ENCODE measurements at places on chromosomes 7 and 10.

DNA sequence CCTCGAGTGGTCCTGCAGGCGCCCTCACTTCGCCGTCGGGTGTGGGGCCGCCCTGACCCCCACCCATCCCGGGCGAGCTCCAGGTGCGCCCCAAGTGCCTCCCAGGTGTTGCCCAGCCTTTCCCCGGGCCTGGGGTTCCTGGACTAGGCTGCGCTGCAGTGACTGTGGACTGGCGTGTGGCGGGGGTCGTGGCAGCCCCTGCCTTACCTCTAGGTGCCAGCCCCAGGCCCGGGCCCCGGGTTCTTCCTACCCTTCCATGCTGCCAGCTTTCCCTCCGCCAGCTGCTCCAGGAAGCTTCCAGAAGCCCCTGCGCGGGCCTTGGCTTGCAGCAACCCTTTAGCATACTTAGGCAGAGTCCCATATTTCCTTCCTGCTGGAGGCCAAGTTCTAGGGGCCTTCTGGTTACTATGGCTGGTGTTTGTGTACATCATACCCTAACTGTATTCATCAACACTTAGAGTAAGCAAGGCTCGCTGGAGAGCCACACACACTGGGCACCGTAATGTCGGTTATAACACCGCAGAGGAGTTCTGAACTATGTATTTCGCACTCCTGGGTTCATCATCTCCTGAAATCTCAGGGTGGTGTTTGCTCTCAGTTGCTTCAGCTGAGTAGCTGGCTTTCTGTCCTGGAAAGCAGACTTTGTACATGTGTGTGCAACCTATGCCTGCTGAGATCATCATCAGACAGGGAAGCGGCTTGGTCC is 471 bp downstream of the MGMT start:
- peaks cover 21% of the 10 kb centered on the region for H3K4me1 ChIP-seq
- peak overlapping the region; percentile 95 for H3K27ac ChIP-seq
- peak; percentile 48 for DNase-seq
- H3K27me3 ChIP-seq = no peaks in the 10 kb centered on the region

DNA sequence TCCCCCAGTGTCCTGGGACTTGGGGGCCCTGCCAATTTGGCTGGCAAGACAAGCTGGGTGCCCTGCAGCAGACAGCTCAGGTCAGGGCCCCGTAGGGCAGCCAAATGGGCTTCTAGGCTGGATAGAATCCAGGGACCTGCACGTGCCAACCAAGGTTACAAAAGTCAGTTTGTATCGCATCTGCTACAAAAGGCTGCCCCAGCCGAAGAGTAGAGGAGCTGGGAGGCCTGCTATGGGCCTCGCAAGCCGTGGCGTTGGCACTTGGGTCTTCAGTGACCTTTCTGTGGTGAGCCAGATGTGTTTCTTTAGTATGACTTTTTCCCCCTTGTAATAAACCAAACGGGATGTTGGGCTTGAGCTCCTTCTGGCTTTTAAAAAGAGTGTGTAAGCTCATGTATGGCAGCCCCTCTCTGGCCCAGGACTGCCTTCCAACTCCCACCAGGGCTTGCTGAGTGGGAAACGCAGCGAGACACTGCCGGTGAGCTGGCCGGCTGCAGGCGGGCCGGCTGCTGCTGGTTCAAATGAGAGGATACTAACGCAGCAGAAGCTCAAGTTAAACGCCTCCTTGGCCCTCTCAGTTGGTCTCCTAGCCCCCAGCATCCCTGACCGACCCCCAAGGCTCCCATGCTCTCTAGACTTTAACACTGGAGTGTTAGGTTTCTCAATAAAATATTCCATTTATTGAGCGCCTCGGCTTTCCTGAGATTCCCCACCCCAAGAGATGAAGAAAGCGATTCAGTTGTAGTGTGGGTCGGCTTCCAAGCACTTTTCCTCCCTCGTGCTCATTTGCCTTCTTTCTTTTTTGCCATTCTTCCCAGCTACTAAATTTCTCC is 3.1 kb upstream of the HOXA10 start:
- no peaks in the 10 kb centered on the region for H3K36me3 ChIP-seq
- H3K4me1 ChIP-seq = no peaks in the 10 kb centered on the region
- H3K4me3 ChIP-seq = no peak overlapping the region
- DNase-seq = no peak

- no peak overlapping the region for H3K27ac ChIP-seq
- H3K4me3 ChIP-seq = no peak overlapping the region
- H3K27me3 ChIP-seq = no peaks in the 10 kb centered on the region
Observed at GRCh38 chr7:5193880-5194279, 3.8 kb downstream of the WIPI2 start.

DNA sequence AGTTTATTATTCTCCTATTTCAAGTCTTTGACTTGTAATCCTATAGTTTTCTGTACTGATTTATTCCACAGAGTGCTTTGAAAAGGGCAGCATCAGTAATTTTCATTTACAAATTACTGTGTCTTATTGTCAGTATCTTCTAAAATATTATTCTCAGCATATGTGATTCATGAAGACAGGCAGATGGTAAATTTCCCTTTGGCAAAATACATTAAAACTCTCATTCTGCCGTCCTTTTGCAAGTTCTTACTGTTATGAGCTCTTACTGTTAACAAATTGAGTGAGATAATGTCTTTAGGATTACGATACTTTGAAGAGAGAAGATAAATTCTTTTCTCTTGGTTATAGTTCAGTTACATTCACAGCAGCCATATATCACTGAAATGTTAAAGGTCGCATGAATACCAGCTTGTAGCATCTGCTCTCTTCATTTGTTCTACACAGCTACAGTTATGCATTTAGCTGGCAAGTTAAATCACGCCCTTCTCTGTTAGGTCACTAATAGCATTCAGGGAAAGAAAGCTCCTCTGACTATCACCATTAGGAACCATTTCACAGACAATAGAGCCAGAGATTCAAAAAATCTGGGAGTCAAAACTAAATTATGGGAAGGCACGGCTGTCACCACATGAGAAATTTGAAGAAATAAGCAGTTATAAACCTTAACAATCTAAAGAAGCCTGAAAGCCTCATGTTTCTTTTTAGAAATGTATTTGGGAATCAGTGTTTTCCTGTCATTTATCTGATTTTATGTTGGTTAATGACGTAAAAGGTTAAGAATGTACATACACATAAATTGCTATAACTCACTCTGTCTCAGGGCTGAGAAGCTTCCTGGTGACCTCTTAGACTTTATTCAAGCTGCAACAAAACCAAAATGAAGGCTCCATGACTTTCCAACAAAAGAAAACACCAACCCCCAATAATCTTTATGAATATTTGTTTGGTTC is 109.6 kb upstream of the SP4 start:
- H3K36me3 ChIP-seq = no peaks in the 10 kb centered on the region
- no peaks in the 10 kb centered on the region for H3K4me1 ChIP-seq
- H3K27ac ChIP-seq = no peak overlapping the region
- H3K4me3 ChIP-seq = no peak overlapping the region
- no peaks in the 10 kb centered on the region for H3K27me3 ChIP-seq
- DNase-seq = no peak

- no peak for DNase-seq
- no peaks in the 10 kb centered on the region for H3K27me3 ChIP-seq
- H3K27ac ChIP-seq = no peak overlapping the region
- no peaks in the 10 kb centered on the region for H3K4me1 ChIP-seq
- no peaks in the 10 kb centered on the region for H3K36me3 ChIP-seq
Observed at GRCh38 chr10:11772575-11773288, 30.6 kb downstream of the ECHDC3 start.

DNA sequence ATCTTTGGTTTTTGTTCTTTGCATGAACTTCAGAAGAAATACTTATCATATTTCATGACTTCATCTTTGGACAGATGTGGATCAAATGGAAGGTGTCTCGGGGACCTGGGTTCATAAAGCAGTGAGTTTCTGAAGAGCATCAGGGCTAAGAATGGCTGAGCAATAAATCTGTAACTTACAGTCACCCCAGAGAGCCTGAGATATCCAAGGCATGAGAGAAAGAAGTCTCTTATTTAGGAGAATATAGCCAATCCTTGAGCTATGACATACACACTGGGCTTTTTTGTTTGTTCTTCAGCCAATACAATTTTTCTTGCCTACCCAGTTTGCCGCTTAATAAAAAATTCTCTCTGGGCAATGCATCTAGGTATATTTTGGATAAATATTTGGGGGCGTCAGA is 252.6 kb upstream of the INHBA start:
- H3K27ac ChIP-seq = no peak overlapping the region
- no peaks in the 10 kb centered on the region for H3K36me3 ChIP-seq
- H3K4me1 ChIP-seq = no peaks in the 10 kb centered on the region
- H3K4me3 ChIP-seq = no peak overlapping the region
- DNase-seq = no peak

DNA sequence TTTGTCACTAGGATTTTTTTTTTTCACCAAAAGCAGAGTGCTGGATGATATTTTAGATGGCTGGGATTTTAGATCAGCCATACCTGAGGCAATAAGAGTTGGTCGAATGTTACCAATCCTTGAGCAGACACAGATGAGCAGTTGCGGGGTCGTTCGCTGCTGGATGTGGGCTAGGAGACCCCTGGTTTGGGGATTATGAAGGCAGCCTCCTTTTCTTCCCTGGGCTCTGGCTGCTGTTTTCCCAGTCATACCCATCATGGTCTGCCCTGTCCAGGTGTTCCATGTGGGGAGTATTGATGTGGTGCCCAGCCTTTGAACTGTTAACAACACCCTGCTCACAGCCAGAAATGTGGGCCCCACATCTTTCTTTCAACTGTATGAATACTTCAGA is 5.0 kb downstream of the PTPRE start:
- H3K27ac ChIP-seq = no peak overlapping the region
- no peak for DNase-seq
- no peak overlapping the region for H3K4me3 ChIP-seq
- peaks cover 3% of the 10 kb centered on the region for H3K4me1 ChIP-seq
- H3K36me3 ChIP-seq = no peaks in the 10 kb centered on the region

GRCh38 chr7:84091318-84091717 is 103.3 kb downstream of the SEMA3A start:
- H3K27ac ChIP-seq = no peak overlapping the region
- DNase-seq = no peak
- no peaks in the 10 kb centered on the region for H3K4me1 ChIP-seq

DNA sequence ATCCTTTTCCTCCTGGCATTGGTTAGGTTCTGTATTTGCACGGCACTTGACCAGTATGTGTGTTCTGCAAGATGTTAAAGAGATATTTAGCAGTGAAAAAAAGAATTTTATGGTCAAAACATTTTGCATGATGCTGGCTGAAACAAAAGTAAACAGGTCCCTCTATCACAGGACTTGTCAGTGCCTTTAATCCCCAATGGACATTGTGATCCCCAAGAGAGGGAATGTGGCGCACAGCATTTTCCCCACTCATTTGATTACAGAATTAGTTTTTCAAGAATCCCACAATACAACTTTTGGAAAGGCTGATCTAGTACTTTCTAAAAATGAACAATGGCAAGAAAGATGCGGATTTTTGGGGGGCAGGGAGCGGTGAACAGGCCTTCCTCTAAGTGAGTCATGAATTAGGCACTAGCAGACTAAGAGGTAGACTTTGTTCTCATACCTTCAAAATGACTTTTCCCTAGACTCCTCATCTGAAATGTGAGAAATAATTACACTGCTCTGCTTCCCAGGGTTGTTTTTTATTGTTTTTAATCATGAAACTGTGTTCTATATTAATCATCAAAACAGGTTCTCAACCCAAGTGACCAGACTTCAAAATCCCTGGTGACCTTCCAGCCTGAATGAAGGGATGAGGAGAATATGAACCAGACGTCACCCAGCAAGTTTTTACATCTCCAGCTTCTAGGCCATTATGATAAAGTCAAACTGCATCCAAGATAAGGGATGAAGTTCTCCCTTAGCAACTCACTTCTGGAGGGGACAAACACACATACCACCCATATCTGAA is 8.6 kb downstream of the FBXW4 start:
- peaks cover 3% of the 10 kb centered on the region for H3K4me1 ChIP-seq
- peaks cover 2% of the 10 kb centered on the region for H3K36me3 ChIP-seq
- no peak overlapping the region for H3K4me3 ChIP-seq
- no peak for DNase-seq

- no peak overlapping the region for H3K4me3 ChIP-seq
- H3K27ac ChIP-seq = no peak overlapping the region
- H3K36me3 ChIP-seq = no peaks in the 10 kb centered on the region
Observed at GRCh38 chr10:71432956-71433767, 36.4 kb downstream of the CDH23 start.

DNA sequence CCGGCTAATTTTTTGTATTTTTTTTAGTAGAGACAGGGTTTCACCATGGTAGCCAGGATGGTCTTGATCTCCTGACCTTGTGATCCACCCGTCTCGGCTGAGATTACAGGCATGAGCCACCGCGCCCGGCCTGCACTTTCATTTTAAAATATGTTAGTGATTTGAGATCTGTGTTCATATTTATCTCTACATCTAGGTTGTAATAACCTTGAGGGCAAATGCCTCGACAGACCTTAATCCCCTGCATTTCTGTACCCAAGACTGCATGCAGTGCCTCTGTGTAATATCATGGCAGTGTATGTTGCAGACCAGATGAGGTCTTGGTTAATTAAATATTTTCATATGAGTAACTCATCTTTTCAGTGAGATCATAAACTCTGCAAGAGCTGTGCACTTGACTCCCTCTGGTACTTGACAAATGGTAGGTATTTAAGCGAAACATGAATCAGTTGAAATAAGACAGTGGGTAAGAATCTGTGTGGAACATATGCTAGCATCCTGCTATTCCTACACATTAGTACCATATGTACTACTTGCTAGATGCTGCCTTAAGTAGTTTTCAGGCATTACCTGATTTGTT is 673.9 kb upstream of the ANKRD30A start:
- no peaks in the 10 kb centered on the region for H3K36me3 ChIP-seq
- no peaks in the 10 kb centered on the region for H3K4me1 ChIP-seq
- H3K27me3 ChIP-seq = no peaks in the 10 kb centered on the region
- DNase-seq = no peak
- no peak overlapping the region for H3K27ac ChIP-seq

DNA sequence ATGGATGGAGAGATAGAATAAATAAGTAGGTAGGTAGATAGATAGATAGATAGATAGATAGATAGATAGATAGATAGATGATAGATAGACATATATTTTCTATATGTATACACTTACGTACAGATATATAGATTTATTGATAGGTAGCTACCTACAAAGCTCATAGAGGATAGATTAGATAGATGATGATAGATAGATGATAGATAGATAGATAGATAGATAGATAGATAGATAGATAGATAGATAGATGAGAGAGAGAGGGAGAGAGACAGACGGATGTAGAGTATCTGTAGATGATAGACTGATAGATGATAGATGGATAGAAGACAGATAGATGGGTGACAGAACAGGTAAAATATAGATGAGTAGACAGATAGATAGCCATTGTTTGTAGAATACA is 191.3 kb upstream of the PFKP start:
- H3K27ac ChIP-seq = no peak overlapping the region
- H3K27me3 ChIP-seq = peaks cover 2% of the 10 kb centered on the region
- no peak for DNase-seq
- H3K36me3 ChIP-seq = no peaks in the 10 kb centered on the region
